Stimulated activated CD4-positive, alpha-beta T cell treated with anti-CD3 and anti-CD28 coated beads, Interleukin-4, amount 100 ng/mL, for 4 hours (primary cell): ENCODE measurements at places on chromosomes 12 and 14.

DNA sequence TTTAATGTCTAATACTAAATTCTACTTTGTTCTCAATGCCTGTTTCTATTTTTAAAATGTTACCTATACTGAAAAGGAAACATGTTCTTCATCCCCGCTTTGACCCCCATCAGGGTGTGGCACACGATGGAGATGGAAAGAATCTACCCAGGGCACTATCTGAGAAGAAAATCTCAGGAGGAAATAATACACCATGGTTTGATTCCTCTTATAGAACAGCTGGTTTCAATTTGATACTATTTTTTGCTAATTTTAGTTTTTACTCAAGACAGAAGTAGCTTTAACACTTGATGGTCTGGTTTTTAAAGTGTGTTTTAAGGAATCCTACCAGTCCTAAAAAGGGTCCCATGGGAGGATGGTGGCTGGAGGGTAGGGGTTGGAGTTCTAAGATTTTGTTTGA, 56.7 kb downstream of the PPM1H start:
- DNase-seq: no peak

DNA sequence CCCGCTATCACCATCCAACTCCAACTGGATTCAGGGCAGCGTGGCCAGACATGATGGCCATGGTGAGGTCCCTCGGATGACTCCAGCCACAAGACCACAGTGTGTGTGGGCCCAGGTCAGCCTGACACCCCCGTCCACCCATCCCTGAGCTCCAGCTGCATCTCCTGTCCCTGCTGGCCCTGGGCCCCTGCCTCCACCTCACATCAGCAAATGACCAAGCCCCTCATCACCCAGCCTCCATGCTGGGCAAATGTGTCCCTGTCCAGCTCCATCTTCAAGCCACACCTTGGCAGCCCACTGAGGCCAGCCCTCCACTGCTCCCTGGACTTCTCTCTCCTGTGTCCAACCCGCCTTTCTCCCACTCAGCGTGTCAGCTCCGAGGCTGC, 3.2 kb downstream of the GPR132 start:
- DNase-seq: no peak

DNA sequence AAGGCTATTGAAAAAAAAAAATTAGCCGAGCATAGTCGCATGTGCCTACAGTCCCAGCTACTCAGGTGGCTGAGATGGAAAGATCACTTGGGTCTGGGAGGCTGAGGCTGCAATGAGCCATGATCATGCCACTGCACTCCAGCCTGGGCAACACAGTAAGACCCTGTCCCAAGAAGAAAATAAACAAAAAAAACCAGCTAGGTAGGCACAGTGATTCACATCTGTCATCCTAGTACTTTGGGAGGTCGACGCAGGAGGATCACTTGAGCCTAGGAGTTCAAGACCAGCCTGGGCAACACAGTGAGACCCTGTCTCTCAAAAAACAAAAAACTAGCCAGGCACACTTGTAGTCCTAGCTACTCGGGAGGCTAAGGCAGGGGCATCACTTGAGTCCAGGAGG, 8.2 kb downstream of the SARNP start:
- no peak for DNase-seq

GRCh38 chr12:12954878-12955625, 3.1 kb upstream of the GPRC5D start:
- DNase-seq: no peak

GRCh38 chr14:57392830-57393229, 2.4 kb downstream of the NAA30 start:
- DNase-seq: no peak

- peak; percentile 37 for DNase-seq
Measured at GRCh38 chr14:105315211-105315721, 718 bp downstream of the PACS2 start.

GRCh38 chr12:66354291-66354690, 52.0 kb downstream of the HELB start:
- DNase-seq: no peak

DNA sequence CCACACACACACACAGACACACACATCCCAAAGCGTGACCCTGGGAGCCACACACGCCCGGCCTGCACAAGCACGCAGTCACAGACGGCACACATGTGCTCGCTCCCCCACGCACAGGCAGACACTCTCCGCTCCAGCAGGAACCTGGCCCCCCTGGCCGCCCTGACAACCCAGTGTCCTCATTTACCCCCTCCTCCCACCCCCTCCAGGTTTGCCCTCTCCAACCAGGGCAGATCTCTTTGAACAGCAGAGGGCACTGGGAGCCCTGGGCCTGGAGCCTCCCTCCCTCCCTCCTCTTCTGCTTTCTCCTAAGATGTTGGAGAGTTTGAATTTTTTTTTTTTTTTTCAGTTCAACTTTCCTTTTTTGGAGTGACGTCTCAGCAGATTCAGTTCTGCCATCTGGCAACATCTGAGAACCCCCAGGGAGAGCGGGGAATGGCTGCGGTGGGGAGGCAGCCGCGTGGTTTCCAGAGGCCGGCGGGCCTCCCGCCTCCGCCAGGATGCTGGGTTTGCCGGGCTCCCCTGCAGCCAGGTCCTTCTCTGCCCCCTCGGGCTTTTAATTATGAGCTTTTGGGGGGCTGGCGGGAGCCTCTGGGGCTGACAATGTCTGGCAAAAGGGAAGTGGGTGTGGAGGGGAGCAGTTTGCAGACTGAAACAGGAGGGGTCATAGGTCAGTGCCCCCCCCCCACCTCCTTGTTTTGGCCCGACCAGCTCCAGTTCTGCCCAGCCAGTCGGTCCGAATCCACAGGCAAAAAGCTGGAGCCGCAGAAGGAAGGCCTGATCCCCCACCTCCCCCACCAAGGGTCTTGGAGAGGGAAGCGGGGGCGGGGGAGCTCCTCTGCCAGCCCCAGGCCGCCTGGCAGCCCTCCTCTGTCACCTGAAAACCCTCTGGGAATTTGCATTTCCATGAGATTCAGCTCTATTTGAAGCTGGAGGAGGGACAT, 1.3 kb upstream of the NCOR2 start:
- peak; percentile 26 for DNase-seq

- DNase-seq: no peak
Measured at GRCh38 chr12:110637869-110638441, 24.0 kb downstream of the TCTN1 start.

DNA sequence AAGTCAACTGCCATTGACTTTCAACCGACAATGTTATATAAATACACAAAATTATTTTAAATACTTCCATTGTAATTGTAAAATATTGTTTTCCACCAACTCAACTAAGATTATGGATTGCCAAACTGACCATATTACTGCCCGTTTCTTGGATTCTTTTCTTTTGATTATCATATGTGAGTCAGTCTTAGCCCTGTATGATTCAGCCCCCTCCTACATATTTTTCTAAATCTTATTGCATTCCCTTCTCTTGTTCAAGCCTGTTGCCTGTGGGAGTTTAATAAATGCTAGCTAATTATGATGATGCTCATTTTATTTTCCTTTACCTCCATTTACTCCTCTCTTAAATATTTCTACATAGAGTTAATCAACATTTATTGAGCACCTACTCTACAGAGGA, 6.8 kb downstream of the RASSF9 start:
- no peak for DNase-seq

GRCh38 chr12:124173692-124174091, 121.2 kb upstream of the RFLNA start:
- no peak for DNase-seq

- no peak for DNase-seq
Measured at GRCh38 chr14:52922059-52922458, 28.8 kb downstream of the FERMT2 start.

DNA sequence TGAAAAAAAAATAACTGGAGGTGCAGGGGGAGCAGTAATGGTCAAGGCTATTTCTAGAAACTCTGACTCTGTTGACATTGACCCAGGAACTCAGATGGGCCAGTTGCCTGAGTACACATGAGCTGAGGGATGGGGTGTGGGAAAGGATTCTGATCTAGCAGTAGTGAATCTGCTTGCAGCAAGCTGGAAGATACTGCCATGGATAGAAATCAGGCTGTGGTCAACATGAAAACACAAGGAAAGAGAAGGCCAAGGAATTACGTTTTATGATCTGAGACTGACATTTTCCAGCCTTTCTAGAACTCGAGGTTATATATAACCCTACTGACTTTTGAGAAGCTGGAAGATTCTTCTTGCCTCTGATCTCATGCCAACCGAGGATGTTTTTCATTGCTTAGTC, 90.0 kb downstream of the ANO6 start:
- no peak for DNase-seq

DNA sequence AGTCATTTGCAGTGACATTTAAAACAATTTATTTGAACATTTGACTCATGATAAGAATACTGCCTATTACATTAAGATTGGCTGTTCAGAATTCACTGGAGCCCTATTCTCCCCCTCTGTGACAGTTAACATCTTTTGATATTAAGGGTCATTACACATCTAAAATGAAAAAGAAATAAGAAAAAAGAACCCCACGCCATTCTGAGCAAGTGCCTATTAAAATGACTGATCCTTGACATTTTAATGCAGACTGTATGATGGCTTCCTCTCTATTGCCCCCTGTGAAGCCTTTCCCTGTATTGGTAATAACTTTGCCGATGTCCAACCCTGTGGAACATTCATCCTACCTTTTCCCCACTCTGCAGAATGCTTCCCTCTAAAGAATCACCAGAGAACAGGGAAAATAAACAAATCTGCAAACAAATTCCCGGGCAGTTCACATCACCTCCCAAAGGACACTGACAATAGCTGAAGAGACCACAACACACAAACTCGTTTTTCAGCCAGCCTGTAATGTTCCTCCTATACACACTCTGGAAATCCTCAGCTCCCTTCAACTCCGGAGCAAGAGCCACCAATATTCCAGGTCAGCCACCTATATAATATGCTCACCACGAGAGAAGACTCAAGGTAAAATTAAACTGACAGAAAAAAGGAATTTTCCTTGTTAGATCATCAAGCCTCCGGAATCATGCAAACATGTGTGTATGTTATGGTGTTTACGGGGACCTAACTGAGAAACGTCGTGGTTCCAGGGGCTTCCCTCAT, 2.1 kb downstream of the NIN start:
- no peak for DNase-seq

DNA sequence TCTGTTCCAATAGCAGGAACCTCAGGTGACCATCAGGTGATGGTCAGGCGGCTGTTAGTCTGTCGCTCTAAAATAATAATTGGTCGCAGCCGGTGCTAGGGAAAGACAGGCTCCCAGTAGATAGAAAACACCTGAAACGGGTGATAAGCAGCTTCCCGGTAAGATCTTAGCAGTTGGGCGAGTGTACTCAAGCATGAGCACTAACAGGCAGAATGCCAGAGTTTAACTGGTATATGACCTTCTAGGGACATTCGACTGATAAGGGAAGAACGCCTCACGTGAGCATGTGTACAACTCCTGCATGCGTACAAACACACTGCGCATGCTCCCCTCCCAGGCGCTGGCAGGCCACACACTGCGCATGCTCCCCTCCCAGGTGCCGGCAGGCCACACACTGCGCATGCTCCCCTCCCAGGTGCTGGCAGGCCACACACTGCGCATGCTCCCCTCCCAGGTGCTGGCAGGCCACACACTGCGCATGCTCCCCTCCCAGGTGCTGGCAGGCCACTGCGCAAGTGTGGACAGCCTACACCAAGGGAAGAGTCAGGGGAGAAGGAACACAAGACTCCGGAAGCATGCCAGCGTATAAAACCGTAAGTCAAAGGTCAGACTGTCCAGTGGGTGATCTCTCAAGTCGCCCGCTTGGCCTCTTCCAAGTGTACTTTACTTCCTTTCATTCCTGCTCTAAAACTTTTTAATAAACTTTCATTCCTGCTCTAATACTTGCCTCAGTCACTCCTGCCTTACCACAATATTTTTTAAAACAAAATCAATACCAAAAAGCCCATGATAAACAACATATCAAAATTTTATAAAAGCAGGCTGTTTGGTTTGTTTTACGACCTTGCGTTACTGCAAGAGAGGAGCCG, 24.5 kb downstream of the GPRC5D start:
- DNase-seq: peak; percentile 19

- DNase-seq: peak; percentile 42
Measured at GRCh38 chr12:114684098-114684869, at the start of gene TBX3. Gene TBX3, minus strand, starts transcription at chr12:114684175. Its CDS starts 975 bp downstream, at chr12:114683200.

- no peak for DNase-seq
Measured at GRCh38 chr14:89753828-89754412, 200.6 kb downstream of the EFCAB11 start.

GRCh38 chr12:69502345-69503081, 32.3 kb downstream of the FRS2 start:
- no peak for DNase-seq

- no peak for DNase-seq
Measured at GRCh38 chr12:126219654-126220279, 1154.5 kb downstream of the AACS start.
